Adrenal gland (tissue), 19 donors: ENCODE measurements at places on chromosomes 3 and 15. TPM values are rescaled to one million over a fixed set of nuclear protein-coding genes. Genes with fewer than 3 reads are reported as not detected.
A peak's percentile ranks its signal among the peaks of the same experiment; 100 is the strongest.

DNA sequence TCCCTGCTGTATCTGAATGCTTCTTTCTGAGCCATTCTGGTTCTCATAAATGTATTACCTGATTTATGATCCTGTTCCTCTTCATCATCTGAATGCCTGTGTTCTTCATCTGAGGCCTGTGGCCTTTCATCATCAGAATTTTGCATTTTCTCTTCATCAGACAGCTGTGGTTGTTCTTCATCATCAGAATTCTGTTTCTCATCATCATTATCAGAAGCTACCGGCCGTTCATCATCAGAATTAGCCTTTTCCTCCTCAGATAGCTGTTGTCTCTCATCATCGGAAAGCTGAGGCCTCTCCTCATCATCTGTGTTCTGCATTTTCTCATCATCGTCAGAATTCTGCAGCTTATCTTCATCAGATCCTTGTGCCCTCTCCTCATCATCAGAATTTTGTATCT, 5.9 kb downstream of the LEO1 start:
- no peak for DNase-seq
- H3K4me3 ChIP-seq, result no peak overlapping the region
- no peaks in the 10 kb centered on the region for H3K27me3 ChIP-seq
- peaks cover 4% of the 10 kb centered on the region for H3K4me1 ChIP-seq
- H3K27ac ChIP-seq, result no peak overlapping the region
- H3K36me3 ChIP-seq, result peaks cover 25% of the 10 kb centered on the region

GRCh38 chr3:194025951-194026350, 110.0 kb upstream of the HES1 start:
- no peak for DNase-seq
- peaks cover 7% of the 10 kb centered on the region for H3K27me3 ChIP-seq
- no peak overlapping the region for H3K27ac ChIP-seq
- no peaks in the 10 kb centered on the region for H3K36me3 ChIP-seq

DNA sequence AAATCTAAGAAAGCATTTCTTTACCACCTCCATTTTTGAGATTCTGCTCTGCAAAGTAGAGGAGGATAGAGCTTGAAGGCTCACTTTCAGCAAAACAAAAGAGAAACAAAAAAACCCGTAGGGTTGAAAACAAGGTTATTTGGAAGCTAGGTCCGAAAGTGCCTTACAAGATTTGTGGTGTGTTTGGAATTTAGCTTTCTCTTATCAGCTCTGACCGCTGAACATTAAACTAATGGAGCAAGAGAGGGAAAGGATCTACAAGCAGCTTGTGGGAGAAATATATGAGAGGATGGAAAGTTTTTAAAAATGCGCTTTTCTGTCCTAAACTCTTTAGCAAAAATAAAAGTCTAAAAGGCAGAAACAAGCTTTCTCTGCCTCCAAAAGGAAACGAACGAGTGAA, 545.5 kb downstream of the NTRK3 start:
- H3K27me3 ChIP-seq, result no peaks in the 10 kb centered on the region
- no peaks in the 10 kb centered on the region for H3K36me3 ChIP-seq
- no peak overlapping the region for H3K4me3 ChIP-seq
- no peak for DNase-seq
- H3K27ac ChIP-seq, result no peak overlapping the region

- no peak overlapping the region for H3K27ac ChIP-seq
- no peak for DNase-seq
Observed at GRCh38 chr3:63955830-63956545, 43.8 kb upstream of the SCAANT1 start.

DNA sequence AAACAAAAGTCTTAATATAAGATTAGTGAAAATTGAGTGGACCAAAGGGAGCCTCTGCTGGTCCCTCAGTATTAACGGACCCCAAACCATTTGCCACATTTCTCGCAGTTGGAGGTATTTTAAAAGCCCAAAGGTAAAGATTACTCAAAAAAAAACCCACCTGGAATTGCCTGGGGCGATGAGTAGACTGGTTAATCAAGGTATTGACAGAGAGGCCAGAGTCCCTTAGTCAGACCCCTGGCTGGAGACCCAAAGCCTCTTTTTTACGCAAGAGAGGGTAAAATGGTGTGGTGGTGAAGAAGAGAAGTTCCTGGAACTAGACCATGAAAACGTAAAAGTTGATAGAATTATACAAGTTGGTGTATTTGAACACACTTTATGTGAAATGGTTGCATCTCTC, 137.2 kb downstream of the IMPG2 start:
- no peaks in the 10 kb centered on the region for H3K36me3 ChIP-seq
- H3K27ac ChIP-seq, result no peak overlapping the region
- DNase-seq, result no peak
- H3K27me3 ChIP-seq, result no peaks in the 10 kb centered on the region

The ANKRD34C gene
- total RNA-seq, result not detected

The NANOGP8 gene
- 1.2 TPM for total RNA-seq

DNA sequence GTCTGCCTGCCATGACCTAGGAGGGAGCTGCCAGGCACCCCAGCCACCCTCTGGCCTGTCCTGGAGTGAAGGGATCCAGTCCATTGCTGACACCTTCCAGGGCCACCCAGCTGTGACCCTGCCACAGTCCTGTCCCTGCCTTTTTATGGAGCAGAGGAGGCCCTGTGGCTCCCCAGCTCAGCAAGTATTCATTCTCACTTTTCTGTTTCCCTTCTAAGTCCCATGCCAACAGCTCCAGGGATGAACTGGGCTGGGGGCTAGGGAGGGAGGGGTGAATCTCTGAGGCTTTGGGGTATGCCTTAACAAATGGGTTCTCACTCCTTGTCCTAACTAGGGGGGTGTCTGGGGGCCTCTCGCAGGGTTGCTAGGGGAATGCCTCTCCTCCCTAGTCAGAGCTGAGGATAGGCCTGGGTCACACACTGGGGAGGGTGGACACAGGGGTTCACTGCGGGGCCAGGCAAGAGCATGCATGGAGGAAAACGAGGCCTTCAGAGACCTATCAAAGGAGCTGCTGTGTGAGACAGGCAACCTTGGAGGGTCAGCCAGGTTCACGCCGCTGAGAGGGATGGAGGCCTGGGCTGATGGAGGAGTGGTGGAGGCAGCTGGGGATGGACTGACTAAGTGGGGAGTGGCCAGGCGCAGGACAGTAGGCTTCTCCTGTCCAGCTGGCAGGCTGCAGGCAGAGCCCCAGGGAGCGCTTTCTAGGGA, 31.8 kb downstream of the EPHB3 start:
- H3K4me1 ChIP-seq, result peaks cover 15% of the 10 kb centered on the region
- no peak overlapping the region for H3K27ac ChIP-seq
- no peak for DNase-seq
- H3K4me3 ChIP-seq, result no peak overlapping the region
- no peaks in the 10 kb centered on the region for H3K36me3 ChIP-seq

- H3K27me3 ChIP-seq, result no peaks in the 10 kb centered on the region
- no peak overlapping the region for H3K4me3 ChIP-seq
- H3K27ac ChIP-seq, result no peak overlapping the region
- H3K36me3 ChIP-seq, result no peaks in the 10 kb centered on the region
- no peak for DNase-seq
Observed at GRCh38 chr3:86774082-86774691, 216.8 kb downstream of the VGLL3 start.

DNA sequence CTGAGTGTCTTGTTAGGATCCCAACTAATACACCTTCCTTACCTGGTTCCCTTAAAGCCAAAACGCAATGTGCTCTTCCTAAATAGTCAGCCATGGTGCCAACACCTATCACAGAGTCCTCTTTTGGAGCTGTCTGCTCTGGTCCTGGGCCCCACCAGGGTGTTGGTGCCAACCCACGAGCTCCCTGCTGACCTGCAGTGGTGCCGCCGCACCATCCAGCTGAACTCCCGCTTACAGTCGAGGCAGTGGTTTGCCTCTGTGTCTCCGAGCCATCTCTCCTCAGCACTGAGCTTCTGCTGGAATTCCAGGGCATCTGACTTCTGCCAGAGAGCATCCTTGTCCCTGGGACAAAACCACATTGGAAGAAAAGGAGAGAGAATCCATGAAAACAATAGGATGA, 15.9 kb downstream of the CXCR6 start:
- H3K36me3 ChIP-seq, result no peaks in the 10 kb centered on the region
- H3K4me1 ChIP-seq, result no peaks in the 10 kb centered on the region
- no peak overlapping the region for H3K4me3 ChIP-seq
- H3K27me3 ChIP-seq, result no peaks in the 10 kb centered on the region
- DNase-seq, result no peak

The GOLGA8R gene
- total RNA-seq, result 5.5 TPM

The SLC7A14 gene
- not detected for total RNA-seq

GRCh38 chr15:27820232-27820631, 278.9 kb downstream of the OCA2 start:
- H3K27me3 ChIP-seq, result no peaks in the 10 kb centered on the region
- H3K36me3 ChIP-seq, result no peaks in the 10 kb centered on the region
- no peaks in the 10 kb centered on the region for H3K4me1 ChIP-seq

DNA sequence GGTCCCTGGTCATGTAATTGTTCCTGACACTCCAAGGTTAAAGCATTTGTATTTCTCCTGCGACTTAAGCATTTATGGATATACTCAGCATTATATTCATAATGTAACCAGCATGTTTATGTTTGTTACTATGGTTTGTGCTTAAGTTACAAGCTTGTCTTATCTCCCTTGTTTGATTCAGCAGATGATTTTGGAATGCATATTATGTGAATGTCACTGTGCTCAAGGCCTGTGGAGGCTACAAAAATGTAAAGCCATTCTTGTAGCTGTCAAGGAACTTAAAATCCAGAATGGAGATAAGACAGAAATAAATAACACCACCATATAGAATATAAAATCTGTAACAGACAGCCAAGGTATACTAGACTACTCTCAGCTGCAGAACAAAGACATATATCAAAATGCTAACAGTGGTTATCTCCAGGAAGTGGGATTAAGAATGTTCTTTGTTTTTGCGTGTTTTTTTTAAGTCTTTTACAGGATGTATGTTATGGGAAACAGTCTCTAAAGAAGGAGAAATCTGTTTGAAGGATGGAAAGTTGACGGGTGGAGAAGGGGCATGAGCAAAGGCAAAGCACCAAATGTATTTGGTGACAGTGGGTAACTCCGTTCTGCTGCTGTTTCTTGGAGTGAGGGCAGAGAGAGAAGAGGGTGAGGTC, 61.4 kb downstream of the IGF2BP2 start:
- no peak overlapping the region for H3K4me3 ChIP-seq
- peaks cover 25% of the 10 kb centered on the region for H3K4me1 ChIP-seq
- no peaks in the 10 kb centered on the region for H3K36me3 ChIP-seq
- no peak overlapping the region for H3K27ac ChIP-seq
- no peaks in the 10 kb centered on the region for H3K27me3 ChIP-seq
- no peak for DNase-seq

DNA sequence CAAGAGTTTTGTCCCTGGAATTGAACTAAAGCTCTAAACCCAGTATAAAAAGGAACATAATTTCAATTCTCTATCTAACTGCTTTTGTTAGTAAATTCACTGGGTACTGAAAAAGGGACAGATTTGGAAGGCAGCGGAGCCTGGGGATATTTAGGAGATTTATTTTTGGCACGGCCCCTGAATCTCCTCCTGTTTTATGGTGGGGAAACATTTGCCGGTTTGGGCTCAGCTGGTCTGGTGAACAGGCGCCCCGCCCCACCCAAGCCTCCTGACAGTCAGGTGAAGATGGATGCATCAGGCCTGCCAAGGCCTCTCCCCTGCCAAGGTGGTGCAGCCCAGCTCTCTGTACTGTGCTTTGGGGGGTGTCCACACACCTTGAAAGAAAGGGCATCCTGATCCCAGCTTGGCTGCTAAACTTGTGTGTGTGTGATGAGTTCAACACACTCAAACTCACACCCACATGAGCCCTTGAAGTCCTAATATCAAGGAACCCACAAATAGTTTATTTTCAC, 46.3 kb downstream of the EBLN2 start:
- no peak for DNase-seq
- H3K4me1 ChIP-seq, result no peaks in the 10 kb centered on the region
- H3K27ac ChIP-seq, result no peak overlapping the region
- no peaks in the 10 kb centered on the region for H3K36me3 ChIP-seq
- H3K4me3 ChIP-seq, result no peak overlapping the region

GRCh38 chr3:46948830-46949671, 27.5 kb downstream of the CCDC12 start:
- peak overlapping the region; percentile 90 for H3K27ac ChIP-seq
- DNase-seq, result peak; percentile 62
- no peak overlapping the region for H3K4me3 ChIP-seq
- H3K27me3 ChIP-seq, result no peaks in the 10 kb centered on the region
- H3K4me1 ChIP-seq, result peaks cover 67% of the 10 kb centered on the region

The AMT gene
- total RNA-seq, result 20.2 TPM

DNA sequence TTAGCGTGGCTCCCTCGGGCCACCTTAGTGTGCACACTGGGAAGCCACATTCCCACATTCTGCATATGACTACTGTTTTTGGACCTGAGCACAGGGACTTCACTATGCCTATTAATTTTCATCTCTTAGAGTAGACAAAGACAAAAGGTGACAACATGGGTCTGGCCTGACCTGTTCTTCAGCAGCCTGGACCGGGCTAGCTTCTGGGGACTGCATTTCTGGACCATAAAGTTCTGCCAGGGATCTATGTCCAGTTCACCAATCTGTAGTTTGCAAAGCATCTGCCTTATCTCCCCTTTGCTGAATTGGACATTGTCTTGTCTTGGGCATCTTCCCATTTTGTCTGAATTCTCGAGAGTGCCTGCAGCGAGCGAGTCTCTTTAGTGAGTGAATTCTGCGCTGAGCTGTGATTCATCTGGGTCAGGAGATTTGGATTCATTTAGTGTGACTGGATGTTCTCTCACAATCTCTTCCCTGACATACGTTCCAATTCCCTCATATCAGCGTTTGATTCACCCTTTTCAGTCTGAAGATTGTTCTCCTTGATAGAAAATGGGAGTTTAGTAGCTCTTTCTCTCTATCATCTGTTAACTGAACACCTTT, 112.2 kb upstream of the PLXNA1 start:
- DNase-seq, result no peak
- H3K36me3 ChIP-seq, result no peaks in the 10 kb centered on the region
- H3K4me3 ChIP-seq, result no peak overlapping the region

The CHST2 gene
- 10.5 TPM for total RNA-seq

The GOLIM4 gene
- 18.3 TPM for total RNA-seq

GRCh38 chr3:99602183-99602582, 36.2 kb upstream of the COL8A1 start:
- no peaks in the 10 kb centered on the region for H3K4me1 ChIP-seq
- no peak overlapping the region for H3K4me3 ChIP-seq
- no peak for DNase-seq
- H3K27me3 ChIP-seq, result no peaks in the 10 kb centered on the region

- no peak overlapping the region for H3K27ac ChIP-seq
- no peaks in the 10 kb centered on the region for H3K36me3 ChIP-seq
- H3K4me3 ChIP-seq, result no peak overlapping the region
- DNase-seq, result no peak
- H3K27me3 ChIP-seq, result peaks cover 77% of the 10 kb centered on the region
Observed at GRCh38 chr15:52789008-52789600, 1.0 kb downstream of the ONECUT1 start.
